H7 (cell line): ENCODE measurements at places on chromosomes 1 and 21. TPM values are rescaled to one million over a fixed set of nuclear protein-coding genes. Genes with fewer than 3 reads are reported as not detected.
A peak's percentile ranks its signal among the peaks of the same experiment; 100 is the strongest.

The REN gene
- not detected in 2 replicates for total RNA-seq

GRCh38 chr1:111876631-111877030, 112.8 kb downstream of the KCND3 start:
- DNase-seq = no peak

GRCh38 chr1:20080441-20081352, 10.7 kb downstream of the PLA2G5 start:
- no peak for DNase-seq

DNA sequence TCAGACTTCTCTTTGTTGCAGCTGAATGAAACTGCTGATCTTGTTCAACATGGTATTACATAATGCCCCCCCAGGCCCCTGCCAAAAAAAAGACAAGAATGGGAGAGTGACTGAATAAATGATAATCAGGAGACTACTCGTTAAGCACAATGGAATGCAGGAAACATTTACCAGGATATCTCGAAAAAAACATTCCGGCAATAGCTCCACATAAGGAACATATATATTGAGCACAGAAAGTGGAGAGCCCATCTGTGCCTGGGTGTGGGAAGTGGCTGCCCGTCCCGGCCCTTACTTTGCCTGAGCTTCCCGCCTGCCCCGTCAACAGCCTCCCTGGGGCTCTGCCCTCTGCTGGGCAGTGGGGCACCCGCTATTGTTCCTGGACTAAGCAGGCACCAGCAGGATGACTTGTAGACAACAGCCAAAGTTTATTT, 13.3 kb downstream of the TRIM11 start:
- DNase-seq = peak; percentile 81

The IL20 gene
- not detected in 2 replicates for total RNA-seq

DNA sequence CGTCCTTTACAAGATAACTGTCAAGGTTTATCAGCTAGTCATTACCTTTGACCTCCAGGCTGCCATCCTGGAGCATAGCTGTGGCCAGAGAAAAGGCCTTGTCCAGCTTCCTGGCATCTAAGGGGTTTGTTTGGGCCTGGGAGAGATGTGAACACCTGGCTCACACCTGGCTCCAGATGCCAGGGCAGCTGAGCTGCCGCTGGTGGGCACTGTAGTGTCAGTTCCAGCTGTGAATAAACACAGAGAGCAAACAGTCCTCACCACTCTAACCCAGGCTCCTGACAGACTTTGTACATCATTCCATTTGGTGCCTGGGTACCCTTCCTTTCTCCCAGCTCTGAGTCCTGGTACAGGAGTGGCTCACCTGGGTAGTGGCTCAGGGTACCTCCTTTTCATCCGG, 14.3 kb upstream of the KCNA10 start:
- no peak for DNase-seq

- DNase-seq = peak; percentile 62
Observed at GRCh38 chr1:206925106-206925736, 3.5 kb upstream of the FCMR start.

The CLK2 gene
- total RNA-seq = 38.7 and 48.6 TPM in 2 replicates

GRCh38 chr1:53180951-53181350, 15.7 kb upstream of the CPT2 start:
- DNase-seq = no peak

DNA sequence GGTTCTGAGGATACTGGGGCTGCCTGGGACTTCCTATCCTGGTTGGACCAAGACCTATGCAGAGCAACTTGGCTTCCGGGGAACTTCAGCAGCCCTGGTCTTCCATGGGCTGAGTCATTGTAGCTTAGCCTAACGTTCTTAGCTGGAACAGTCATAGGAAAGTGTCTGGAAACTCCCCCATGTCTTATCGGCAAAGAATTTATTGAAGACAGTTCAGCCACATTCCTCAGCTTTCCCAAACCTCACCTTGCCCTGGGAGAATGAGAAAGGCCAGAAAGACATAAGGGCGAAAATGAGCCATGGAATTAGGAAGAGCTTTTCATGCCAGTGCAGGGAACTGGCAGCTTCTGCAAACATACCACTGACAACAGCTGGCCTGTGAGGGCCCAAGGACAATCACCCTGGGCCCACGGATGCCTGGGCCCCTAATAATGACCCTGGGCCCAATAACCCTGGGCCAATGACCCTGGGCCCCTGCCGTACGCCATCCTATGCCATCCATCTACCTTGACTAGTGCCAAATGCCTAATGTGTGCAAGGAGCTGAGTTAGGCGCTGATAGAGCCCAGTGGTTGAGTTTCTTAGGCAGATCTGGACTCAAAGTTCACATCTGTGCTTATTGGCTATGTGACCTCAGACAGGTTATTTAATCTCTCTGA, 114.4 kb upstream of the GADD45A start:
- no peak for DNase-seq

DNA sequence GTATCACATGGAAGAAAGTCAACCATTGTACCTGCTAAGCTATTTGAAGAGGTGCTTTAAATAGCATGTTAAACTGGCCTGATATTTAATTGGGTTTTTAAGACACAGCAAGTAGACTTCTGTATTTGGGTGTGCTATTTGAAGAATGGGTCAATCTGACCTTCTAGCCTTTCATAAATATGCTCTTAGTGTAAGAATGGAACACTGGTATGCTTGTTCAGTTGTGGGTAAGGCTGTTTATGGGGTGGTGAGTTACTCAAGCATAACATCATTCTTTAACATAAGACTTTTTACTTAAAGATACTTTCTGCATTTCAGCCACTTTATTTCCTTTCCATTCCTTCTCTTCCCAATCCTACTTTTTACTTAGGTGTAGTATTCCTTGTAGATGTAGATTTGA, 21.4 kb downstream of the AHCYL1 start:
- no peak for DNase-seq

DNA sequence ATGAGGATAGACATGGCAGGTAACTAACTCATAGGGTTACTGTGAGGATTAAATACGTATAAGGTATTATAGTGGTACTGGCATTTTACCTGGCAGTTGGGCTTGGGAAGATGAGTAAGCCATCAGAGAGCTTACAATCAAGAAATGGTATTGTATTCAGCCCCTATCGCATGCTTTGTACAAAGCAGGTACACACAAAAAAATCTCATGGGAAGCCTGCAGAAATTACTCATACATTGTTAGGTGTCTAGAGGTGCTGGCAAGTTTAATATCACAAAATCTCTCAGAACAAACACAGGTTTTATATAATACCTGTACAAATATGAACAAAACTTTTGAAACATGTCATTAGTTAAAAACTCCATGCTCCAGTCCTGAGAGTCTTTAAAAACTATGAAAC, 71.8 kb upstream of the CNN3 start:
- no peak for DNase-seq

DNA sequence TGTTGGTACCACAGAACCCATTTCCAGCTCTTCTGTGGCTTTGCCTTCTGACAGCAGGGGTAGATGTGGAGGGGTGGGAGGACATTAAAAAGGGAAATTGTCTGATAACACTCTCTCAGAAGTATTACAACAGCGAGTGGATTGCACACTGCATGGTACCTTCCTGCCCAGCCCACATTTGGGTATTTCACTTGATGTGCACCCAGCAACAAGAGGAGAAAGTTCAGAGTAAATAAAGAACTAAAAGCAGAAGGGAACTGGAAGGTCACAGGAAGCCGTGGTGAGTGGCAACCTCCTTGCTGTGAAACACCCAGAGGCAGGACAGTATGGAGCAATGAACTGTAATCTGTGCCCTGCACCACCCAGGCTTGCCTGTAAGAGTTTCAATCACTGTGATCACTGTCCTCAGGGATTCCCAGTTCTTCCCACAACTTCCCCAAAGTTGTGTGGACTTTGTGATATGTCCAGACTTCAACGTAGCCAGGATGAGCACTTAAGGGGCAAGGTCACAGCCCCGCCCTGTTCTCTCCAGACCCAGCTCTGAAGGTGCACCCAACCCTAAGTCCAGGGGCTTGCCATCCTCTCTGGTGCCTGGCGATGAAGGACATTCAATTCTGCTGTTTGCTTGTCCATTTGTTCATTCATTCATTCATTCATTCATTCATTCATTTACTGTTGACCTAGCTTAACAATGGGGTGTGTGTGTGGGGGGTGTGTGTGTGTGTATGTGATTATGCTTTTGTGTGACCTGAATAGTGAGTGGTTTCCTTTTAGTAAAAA, 18.7 kb upstream of the F5 start:
- DNase-seq = no peak

The TTC22 gene
- total RNA-seq = 0.92 and 1.2 TPM in 2 replicates

GRCh38 chr1:157771661-157772425, 5.1 kb downstream of the FCRL2 start:
- no peak for DNase-seq

The DMRTA2 gene
- total RNA-seq = 0.10 TPM in 1 of 2 replicates, not detected in the other

- DNase-seq = no peak
Observed at GRCh38 chr1:215188302-215188950, 105.9 kb downstream of the KCNK2 start.

- no peak for DNase-seq
Observed at GRCh38 chr1:2192031-2192995, 2.3 kb downstream of the FAAP20 start.

The EEIG2 gene
- 25.1 and 39.6 TPM in 2 replicates for total RNA-seq

The HTR6 gene
- total RNA-seq = 0.45 and 1.9 TPM in 2 replicates

DNA sequence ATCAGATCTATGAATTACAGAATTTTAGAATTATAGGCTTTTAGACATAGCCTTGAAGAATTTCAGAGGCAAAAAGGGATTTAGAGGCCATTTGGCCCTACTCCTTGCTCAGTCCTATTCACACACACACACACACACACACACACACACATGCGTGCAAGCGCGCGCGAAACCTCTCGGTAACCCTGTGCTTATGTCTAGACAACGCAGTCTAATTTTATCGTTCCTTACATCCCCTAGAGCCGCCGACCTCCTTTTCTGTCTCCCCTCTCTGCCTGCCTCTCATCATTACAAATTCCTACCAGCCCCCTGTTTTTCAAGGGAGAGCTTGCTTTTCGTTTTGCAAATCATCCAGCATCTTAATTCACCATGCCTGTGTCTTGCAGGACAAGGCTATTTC, 252.1 kb downstream of the FOXD2 start:
- DNase-seq = no peak
